ENCODE measurements at places on chromosomes 4 and X.
A peak's percentile ranks its signal among the peaks of the same experiment; 100 is the strongest.

DNA sequence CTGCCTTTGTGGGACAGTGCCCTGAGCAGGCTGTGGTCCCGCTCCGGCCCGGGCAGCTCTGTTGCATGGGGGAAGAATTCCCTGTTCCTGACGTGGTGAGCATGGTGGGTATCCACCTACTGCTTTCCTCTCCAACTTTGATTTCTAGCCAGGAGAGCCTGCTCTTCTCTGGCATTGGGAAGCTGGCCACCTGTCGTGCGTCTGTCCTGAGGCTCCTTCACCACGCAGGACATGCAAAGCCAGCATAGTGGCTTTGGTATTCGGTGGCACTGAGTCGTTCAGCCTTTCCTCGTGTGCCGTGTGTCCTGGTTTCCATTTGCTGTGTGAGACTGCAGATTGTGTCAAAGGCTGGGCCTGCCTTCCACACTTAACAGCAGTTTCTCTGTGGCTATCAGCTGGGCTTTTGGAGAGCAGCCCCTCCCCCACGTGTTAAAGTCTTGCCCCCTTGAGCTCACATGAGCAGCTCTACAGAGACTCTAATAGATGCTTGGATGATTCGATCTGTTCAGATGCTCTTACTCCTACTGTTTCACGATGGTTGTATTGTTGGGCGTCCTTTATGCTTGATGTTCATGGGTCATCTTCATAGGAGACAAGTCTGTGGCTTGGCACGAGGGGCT is 46.3 kb upstream of the CLCN4 start:
- DNase-seq = no peak

DNA sequence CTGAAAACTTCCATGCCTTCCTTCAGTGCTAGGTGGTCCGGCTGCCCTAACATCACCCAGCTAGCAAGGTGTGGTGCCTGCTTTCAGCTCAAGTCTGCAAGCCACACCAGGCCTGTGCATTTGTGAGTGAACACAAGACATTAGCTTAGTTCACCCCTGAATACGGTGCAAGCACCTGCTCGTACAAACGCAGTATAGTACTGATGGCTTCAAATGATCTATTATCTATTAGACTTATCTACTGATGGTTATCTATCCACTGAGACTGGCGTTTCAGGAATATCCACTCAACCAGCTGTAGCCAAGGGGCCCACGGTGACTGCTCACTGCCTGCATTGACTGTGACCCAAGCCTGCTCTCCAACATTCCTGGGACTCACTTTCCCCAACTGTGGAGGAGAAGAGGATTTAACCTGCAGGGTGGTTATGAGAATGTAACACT is 155.9 kb downstream of the SHOX start:
- DNase-seq = no peak

- no peak for DNase-seq
Observed at GRCh38 chr4:108556588-108557200, 63.7 kb upstream of the RPL34 start.

DNA sequence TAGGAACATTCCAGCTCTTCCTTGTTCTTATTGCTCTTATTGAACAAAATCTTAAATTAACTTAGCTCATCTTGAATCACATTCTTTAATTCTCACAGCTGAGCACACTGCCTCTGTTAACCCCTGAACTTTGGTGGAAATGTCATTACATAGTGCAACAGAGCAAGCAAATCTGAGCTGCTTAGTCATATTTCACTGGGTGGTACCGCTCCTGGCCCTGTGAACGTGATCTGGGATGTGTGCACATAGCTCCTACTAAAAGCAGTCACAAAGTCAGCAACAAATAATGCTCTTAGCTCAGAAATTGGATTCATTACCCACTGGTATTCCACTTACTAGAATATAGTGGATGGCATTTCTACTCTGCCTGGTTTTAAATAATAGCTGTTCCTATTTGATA is 27.9 kb downstream of the ARHGEF6 start:
- DNase-seq = no peak

- DNase-seq = no peak
Observed at GRCh38 chr4:132651196-132651595, 497.9 kb upstream of the PCDH10 start.

DNA sequence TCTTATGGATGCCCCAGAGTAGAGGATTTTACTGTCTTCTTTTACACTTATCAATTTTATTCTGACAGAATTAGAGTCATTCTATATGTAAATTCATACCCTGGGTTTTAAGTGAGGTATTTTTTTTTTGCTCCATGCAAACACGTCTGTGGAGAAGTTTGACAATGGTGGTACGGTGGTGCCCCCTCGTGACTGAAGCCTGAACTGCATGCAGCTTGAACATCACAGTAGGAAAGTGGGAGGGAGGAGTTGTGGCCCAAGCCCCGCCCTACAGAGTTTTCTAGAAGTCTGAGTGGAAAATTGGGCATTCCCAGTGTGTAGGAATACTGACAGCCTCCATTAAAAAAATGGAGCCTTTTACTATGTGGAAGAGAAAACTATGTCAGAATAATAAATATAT is 73.3 kb upstream of the RAB40AL start:
- DNase-seq = peak; percentile 73

DNA sequence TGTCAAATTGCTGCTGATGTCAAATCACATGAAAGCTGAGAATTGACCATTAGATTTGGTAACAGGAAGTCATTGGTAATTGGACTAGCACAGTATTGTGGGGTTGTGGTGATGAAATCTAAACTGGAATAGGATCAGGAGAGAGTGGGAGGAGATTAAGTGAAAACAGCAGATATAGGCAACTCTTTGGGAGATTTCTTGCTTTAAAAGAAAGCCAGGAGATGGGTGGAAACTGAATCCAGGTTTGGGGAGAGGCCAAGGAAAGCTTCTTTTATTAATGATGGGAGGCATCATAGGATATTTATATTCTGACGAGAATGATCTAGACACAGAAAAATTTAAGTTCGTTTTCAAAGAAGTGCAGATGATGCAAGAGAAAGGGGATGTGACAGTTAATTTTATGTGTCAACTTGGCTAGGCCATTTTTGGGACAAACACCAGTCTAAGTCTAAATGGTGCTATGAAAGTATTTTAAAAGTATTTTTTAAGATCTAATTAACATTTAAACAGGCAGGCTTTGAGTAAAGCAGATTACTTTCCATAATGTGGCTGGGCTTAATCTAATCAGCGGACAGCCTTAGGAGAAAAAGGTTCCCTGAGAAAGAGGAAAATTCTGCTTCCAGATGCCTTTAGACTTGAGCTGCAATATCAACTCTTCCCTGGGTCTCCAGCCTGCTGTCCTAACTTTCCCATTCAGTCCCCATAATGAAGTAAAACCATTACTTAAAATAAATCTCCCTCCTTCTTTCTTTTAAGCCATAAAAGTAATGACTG is 24.7 kb downstream of the SEC24D start:
- no peak for DNase-seq
